Chondrocyte (in vitro differentiated cells): ENCODE measurements at places on chromosomes 16 and 17. TPM values are rescaled to one million over a fixed set of nuclear protein-coding genes. Genes with fewer than 3 reads are reported as not detected.

The VAT1L gene
- not detected in 3 replicates for total RNA-seq

The KRT17 gene
- 183 to 261 TPM (median 258 TPM) in 3 replicates for total RNA-seq

The GAS2L2 gene
- total RNA-seq, result not detected in 3 replicates

The IKZF3 gene
- not detected in 3 replicates for total RNA-seq

The WNT9B gene
- not detected in 3 replicates for total RNA-seq

The ITGAL gene
- total RNA-seq, result not detected in 3 replicates

The C16orf74 gene
- total RNA-seq, result 0.82 to 1.6 TPM (median 1.0 TPM) in 3 replicates

The MEIOC gene
- 0.31 to 0.32 TPM (median 0.31 TPM) in 3 replicates for total RNA-seq

The ITGAD gene
- total RNA-seq, result not detected in 3 replicates

The CA5A gene
- total RNA-seq, result not detected in 3 replicates

The TSPAN10 gene
- 1.7 to 2.2 TPM (median 1.8 TPM) in 3 replicates for total RNA-seq

The CSH2 gene
- 6.9 TPM in 1 of 3 replicates, not detected in the others for total RNA-seq

The RNF222 gene
- not detected in 3 replicates for total RNA-seq

The EVPLL gene
- not detected in 3 replicates for total RNA-seq

The CD7 gene
- total RNA-seq, result not detected in 3 replicates

The ABCC6 gene
- total RNA-seq, result 0.99 to 2.7 TPM (median 1.5 TPM) in 3 replicates

The SPAG9 gene
- 86.7 to 96.1 TPM (median 92.7 TPM) in 3 replicates for total RNA-seq

The LDHD gene
- 2.3 to 2.7 TPM (median 2.6 TPM) in 3 replicates for total RNA-seq

The TPSAB1 gene
- total RNA-seq, result not detected in 3 replicates

The RGS11 gene
- 20.3 to 23.2 TPM (median 21.0 TPM) in 3 replicates for total RNA-seq
